ENCODE measurements at places on chromosomes 5 and 9. TPM values are rescaled to one million over a fixed set of nuclear protein-coding genes. Genes with fewer than 3 reads are reported as not detected.

DNA sequence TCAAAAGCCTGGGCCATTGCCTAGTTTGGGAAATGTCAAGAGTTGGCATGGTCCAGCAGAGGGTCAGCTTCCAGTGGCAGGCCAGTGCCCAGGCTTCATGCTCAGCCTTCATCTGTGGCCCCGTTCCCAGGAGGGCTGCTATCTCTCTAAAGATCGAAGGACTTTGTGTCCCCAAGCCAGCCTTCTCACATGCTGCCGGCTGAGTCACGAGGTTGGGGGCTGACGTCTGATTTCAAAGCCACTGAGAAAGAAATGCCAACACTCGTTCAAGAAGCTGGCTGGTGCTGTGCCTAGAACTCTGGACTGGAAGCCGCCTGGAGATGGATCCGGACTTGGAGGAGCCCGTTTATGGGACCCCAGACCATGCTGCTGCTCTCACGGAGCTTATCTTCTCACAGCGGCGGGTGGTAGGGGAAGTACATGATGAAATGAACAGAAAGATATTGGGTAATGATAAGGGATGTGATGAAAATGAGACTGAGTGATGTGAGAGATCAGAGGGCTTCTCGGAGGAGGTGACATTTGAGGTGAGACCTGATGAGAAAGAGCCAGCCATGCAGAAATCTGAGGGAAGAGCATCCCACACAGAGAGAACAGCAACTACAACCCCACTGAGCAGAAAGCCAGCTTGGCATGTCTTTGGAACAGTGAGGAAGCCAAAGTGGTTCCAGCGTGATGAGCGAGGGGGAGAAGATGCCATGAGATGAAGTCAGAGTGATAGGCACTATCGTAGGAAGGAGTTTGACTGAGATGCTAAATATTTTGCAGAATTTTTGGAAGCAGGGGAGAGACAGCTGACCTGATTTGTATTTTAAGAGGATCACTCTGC, 54.9 kb upstream of the BOD1 start:
- no peak for DNase-seq

DNA sequence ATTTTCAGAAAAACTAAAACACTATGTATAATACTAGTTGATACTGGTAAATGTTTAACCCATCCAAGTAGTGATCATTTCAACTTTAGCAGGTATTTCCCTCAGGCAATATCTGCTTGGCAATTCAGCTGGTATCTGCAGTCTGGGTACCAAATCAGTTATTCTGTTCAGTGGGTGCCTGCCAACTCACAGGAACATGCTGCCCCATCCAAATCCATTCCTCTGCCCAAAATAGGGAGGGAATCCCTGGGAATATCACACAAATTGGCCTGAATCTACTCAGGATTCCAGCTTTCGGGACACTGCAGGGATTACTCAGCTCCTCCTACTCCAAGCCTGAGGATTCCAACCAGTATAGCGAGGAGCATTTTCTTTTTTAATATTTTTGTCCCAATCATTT, 61.7 kb upstream of the PDE4D start:
- no peak for DNase-seq

DNA sequence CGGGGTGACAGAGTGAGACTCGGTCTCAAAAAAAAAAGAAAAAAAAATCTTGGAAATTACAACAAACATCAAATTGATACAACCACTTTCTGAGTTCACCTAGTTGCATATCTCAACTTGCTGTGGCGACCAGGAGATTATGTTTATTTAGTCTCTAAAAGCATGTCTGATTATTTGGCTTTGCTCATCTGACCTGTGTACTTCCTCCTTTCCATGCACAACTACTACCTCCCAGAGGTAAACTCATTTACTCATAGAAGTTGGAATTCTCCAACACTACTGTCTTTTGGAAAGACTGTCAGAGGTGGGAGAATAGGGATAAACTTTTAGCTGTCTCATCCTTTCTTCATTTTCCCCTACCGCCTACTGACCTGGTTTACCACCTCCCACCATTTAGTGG, 42.6 kb downstream of the MTMR12 start:
- no peak for DNase-seq

DNA sequence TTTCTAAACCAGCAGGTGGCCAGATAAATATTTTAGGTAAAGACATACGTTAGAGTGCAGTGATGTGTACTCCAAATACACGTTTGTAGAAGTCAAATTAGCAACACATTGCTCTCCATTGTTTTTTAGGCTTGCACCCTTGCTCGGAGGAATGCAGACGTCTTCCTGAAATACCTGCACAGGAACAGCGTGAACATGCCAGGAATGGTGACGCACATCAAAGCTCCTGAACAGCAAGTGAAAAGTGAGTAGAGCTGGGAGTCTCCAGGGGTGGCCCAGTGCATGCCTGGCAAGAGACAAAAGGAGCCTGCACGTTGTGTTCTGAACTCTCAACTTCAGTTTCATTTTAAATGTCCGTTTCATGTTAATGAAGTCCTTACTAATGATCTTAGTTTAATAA, 207.5 kb upstream of the OTULINL start:
- no peak for DNase-seq

GRCh38 chr5:56489272-56489671, 256.1 kb upstream of the ANKRD55 start:
- no peak for DNase-seq

TSLP gene
- not detected for total RNA-seq

GRCh38 chr5:45694971-45695803, 993 bp downstream of the HCN1 start:
- DNase-seq: no peak

DNA sequence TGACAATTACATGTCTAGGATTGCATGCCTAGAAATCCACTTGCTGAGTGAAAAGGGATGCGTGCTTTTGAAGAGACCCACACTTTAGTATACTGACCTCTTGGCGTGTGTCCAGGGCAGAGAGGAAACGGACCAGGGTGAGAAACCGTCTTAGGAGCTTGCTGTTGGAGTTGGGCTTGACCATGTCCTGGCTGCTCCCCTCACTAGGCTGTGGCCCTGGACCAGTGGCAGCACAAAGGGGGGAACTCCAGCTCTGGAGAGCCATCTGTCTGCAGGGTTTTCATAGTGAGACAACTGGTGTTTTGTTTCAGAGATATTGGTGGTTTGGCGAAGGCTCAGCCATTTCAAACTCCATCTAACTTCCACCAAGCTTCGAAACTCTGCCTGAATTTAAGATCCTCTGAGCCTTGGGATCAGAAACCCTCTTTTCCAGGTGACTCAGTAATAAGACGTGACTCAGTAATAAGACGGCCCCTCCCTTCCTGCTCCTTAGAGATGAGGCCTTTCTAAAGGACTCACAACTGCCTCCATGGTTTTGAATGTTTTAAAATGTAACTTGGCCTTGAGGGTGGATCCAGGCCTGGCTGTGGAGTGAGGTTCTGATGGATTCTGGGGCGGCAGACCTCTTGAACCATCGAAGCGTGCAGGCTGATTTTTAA, 165.8 kb downstream of the MELK start:
- no peak for DNase-seq

DNA sequence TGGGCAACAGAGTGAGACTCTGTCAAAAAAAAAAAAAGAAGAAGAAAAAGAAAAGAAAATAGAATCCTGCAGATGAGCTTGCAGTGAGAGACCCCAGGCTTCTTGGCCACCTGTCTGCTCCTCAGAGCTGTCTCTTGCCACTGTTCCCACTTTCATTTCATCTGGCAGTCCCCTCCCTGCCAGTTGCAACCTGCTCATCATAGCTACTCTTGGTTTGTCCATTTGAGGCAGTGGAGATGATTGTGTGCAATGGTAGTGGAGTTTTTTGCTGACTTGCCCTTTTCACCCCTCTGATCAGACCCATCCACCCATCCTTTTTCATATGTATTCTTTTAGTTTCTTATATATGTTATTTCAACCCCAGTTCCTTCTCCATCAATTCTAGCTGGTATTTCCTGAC, 28.7 kb downstream of the ANKRD33B start:
- no peak for DNase-seq

MAPKAP1 gene
- 79.9 TPM for total RNA-seq

DNA sequence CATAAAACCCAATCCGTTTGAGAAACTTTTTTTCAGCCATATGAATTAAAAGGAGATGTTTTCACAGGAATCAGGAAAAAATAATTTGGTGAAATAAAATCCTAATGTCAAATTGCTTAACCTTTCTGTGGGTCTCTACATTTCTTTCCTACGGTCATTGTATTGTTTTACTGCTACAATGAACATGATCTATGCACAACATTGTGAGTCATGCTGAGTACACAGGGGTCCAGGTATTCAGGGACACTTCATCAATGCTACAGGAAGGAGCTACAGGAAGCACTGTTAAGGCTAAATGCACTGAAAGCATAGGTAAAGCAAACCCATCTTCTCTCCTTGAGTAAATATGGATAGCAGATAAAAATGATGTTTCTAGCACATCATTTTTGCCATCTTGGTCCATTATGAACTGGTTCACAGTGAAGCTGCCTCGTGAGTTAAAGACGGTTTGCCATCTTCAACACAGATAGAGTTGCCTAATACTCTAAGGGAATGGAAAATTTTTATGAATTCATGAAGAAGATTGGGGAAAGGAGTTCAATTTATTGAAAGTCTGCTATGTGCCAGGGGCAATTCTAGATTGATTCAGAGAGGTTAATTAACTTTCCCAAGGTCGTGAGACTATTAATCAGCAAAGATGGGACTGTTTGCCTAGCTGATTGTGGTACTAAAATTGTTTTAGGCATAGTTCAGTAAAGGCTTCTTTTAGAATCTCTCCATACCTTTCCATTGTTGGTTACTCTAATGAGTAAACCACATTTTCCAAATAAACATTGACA, 85.5 kb downstream of the DIRAS2 start:
- DNase-seq: no peak

- no peak for DNase-seq
Observed at GRCh38 chr9:22045423-22045822, 36.3 kb upstream of the CDKN2B start.

DNA sequence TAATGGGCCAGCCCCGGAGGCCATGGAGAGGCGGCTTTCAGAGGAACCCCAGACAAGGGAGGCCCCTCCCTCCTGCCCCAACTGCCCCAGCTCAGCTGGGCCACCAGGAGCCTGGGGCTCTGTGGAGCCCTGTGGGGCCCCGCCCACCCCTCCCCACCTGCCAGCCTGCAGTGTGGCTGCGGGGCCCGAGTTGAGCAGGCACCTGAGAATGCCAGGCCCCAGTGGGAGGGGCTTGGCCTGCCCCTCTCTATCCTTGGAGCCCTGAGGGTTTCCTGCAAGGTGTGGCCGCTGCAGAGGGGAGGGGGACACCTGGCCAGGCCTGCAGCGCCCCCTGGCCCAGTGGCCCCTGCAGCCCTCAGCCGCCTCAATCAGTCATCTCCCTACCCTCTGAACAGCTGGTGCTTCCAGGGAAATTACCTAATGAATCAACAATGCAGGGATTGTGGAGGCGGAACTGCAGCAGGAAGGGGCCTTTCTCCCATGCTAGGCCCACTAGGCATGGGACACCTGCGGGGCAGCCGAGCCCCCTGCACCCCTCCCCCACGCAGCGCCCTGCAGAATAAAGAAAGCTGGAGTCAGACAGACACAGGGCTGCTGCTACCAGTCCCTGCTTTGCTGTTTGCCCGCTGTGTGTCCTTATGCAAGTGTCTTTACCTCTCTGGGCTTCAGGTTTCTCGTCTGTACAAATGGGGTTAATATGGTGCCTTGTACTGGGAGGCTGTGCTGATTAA, 48.0 kb downstream of the LMX1B start:
- peak; percentile 3 for DNase-seq

GRCh38 chr9:115254287-115255180, 136.6 kb upstream of the TNC start:
- DNase-seq: peak; percentile 9

GPR150 gene
- total RNA-seq: not detected

GRIN1 gene
- total RNA-seq: 0.39 TPM

TMOD1 gene
- total RNA-seq: not detected

GRCh38 chr5:146041180-146041789, 64.1 kb downstream of the PLAC8L1 start:
- DNase-seq: peak; percentile 37

GRCh38 chr5:34867660-34868059, 28.7 kb downstream of the TTC23L start:
- DNase-seq: no peak

DNA sequence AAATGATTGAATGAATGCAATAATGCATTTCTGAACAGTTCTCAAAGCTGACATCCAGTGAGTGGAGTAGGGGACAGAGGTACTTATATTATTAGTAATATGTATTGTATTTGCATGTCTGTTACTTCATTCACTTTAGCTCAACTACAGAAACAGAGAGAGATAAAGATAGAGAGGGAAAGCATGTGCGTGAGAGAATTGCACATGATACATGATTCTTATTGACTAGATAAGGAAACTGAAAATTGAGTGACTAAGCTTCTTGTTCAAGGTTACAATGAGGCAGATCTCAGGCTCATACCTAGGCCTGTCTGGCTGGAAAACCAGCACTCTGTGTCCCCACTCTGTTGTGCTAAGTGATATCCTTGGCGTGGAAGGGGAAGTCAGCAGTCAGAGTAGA, 337.7 kb upstream of the KLF4 start:
- DNase-seq: no peak

ZFP37 gene
- not detected for total RNA-seq

DNA sequence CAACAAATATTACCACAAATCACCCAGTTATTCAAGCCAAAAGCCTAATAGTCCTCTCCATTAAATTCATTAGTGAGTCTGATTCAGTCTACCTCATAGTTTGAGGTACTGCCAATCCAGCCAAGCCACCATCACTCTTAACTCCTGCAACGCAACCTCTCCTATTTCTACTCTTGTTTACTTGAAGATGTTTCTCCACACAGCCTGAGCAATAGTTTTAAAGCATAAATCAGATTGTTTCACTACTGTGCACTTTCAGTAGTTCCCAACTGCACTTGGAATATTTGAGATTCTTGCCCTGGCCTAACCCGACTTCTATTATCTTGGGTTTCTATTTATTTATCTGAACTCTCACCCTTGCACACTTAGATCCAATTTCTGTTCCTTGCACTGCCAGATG, 85.5 kb downstream of the YIPF5 start:
- DNase-seq: no peak

PRELID1 gene
- total RNA-seq: 582 TPM

ZNF354C gene
- total RNA-seq: not detected

- DNase-seq: peak; percentile 33
Observed at GRCh38 chr5:12214267-12215015, 310.2 kb upstream of the CTNND2 start.

EDIL3 gene
- total RNA-seq: not detected

DNA sequence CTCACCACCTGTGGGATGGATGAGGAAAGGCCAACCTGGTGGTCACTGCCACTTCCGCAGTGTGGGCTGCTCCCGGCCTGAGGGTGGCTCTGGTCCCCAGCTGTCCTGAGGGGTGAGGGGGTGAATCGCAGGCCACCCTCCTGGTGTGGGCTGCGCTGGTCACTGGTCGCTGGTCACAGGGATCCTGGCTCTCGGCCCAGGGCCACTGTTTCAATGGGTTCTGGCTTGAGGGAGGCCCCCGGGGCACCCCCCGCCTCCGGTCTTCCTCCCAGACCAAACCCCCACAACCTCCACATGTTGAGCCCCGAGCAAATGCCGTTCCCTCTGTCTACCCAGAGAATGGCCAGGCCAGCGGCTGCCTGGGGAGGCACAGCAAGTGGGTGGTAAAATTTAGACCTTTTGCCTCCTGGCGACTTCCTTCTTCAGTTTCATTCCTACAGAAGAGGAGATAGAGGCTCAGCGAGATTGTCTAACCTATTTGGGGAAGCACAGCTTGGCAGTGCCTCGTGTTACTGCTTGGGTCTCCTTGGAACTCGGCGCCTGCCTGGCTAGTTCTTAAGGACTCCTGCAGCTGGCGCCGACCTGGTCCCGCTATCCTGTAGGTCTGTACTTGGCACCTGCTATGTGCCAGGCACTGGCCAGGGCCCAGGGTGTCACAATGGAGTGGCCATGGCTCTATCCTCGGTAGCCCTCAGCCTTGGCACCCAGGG, 48.2 kb downstream of the RXRA start:
- DNase-seq: no peak

UGT3A1 gene
- not detected for total RNA-seq

MZB1 gene
- 0.25 TPM for total RNA-seq

All from HT-29 (cell line).